Epithelial cell of prostate (primary cell): ENCODE measurements at places on chromosomes 11 and 22.

GRCh38 chr22:48919851-48920589 is 907.7 kb downstream of the BRD1 start:
- DNase-seq, result no peak

GRCh38 chr11:90446207-90446606 is 223.4 kb upstream of the CHORDC1 start:
- DNase-seq, result no peak

- DNase-seq, result no peak
Measured at GRCh38 chr22:35734517-35734827, 16.8 kb downstream of the APOL5 start.

DNA sequence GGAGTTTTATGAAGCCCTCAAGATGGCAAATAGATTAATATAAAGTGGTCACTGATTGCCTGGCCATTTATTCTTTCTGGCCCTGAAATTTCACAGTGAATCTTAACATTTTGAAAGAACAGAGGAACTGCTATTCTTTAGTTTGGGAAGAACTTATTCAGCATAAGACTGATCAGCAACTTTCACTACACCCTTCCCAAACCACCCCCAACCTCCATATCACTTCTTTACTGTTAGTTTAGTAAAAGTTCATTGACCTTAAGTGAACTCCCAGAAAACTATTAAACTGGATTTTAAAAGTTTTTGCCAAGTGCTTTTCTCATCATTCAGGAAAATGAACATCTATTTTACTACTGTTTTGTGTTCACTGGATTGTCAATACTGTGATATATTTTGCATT is 77.4 kb downstream of the NARS2 start:
- no peak for DNase-seq

DNA sequence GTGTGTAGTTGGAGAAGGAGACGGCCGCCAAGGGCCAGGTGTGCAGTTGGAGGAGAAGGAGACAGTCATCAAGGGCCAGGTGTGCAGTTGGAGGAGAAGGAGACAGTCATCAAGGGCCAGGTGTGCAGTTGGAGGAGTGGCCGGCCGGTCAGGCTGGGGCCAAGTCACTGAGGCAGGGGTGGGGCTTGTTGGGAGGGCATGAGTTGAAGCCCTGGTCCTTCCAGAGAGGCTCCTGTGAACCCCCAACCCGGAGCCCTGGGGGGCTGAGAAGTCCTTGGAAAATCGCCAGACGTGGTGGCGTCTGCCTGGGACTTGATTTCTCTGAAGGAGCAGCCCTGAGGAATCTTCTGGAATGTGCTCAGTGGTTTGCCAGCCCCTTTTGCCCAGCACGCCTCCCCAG is 1320.5 kb downstream of the BRD1 start:
- DNase-seq, result no peak

- no peak for DNase-seq
Measured at GRCh38 chr22:42644422-42645340, 4.3 kb upstream of the ATP5MGL start.

GRCh38 chr11:119990309-119991021 is 147.4 kb downstream of the TRIM29 start:
- DNase-seq, result no peak

DNA sequence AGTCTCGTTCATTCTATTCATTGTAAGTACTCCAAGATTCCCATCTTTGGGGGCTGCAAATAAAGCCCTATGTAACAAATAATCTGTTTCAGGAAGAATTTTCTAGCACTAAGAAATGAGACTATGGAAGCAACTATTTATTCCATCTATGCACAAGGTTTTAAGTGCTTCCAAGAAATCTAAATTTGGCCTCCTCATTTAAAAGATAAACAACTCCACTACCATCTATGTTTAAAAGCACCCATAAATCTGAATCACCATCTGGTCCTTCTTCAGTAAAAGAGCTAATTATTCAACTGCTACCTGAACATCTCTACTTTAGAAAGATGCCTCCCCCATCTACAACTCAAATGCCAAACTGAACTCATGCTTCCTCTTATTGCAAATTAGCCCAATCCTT is 547.3 kb upstream of the LRRC4C start:
- DNase-seq, result no peak

DNA sequence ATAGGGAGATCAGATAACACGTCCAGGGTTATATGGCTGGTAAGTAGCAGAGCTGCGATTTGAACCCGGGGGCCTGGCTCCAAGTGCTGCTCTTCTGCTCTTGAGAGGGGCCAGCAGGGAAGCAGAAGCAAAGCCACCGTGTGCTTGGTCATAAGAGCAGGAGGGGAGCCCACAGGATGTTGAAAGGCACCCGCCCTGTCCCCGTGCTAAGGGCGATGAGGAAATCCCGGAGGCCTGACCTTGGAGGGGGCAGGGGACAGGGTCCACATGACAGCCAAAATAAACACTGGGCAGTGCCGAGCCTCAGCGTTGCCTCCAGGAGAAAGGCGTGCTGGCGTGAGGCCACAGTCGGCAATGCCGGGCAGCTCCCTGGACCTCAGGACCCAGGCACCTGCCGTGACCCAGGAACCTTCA is 28.8 kb downstream of the TOM1 start:
- no peak for DNase-seq

GRCh38 chr11:129737831-129738230 is 77.8 kb upstream of the TMEM45B start:
- no peak for DNase-seq

GRCh38 chr11:113876798-113877669 is 1.7 kb upstream of the USP28 start:
- no peak for DNase-seq

GRCh38 chr11:27317751-27318150 is 45.3 kb downstream of the CCDC34 start:
- no peak for DNase-seq

- DNase-seq, result peak; percentile 5
Measured at GRCh38 chr11:132734217-132734616, 798.1 kb downstream of the OPCML start.

- no peak for DNase-seq
Measured at GRCh38 chr22:29216873-29217666, 11.4 kb downstream of the EMID1 start.

DNA sequence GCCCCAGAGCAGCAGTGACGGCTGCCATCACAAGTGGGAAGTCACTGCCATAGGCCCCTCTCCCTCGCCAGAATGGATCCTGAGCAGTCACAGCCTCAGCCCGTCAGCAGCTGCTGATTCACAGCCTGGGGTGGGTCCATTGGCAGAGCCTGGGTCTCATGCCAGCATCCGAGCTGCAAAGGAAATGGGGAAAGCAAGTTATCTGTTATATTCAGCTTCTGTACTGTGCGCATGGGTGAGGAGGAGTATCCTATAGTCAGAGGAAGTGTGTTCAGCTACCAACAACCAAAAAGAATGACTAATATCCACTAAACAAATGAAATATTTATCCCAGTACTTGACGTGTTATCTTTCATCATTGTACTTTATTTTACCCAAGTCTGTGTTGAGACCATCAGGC is 119.7 kb downstream of the RCN1 start:
- DNase-seq, result no peak

- DNase-seq, result no peak
Measured at GRCh38 chr11:65323813-65324212, 9.1 kb downstream of the CDC42EP2 start.

DNA sequence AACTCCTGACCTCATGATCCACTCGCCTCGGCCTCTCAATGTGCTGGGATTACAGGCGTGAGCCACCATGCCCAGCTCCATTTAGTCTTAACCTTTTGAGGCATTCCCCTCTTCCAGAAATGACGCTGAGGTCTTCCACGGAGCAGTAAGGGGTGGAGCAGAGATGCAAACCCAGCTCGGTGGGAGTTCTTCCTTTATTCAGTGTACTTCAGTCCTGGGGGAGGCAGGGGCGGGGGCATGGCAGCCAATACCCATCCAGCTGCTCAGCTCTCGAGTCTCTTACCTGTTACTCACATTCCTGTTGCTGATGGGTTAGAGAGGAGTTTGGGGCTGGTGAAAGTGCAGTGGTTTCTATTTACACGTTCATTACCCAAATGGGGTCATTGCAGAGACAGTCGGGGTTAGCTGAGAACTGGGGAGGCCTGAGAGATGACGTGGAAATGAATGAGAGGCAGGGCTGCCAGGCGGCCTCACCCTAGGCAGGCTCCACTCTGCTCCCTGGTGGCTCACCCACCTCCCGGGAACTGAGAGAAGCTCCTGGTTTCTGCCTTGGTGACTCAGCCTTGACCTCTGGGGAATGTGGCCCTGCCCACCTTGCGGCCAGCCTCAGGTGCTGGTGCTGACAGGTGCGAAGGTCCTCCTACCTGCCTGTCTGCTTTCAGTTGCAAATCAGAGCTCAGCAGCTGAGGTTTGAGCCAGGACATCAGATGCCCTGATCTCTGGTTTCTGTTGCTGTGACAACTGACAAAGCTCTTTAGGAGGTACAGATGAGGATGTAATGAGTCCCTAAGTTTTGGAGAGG is 13.4 kb upstream of the ST14 start:
- peak; percentile 94 for DNase-seq

GRCh38 chr22:19497245-19497644 is 17.5 kb downstream of the CDC45 start:
- DNase-seq, result peak; percentile 59

- DNase-seq, result no peak
Measured at GRCh38 chr11:83220260-83220659, 26.7 kb downstream of the ANKRD42 start.

GRCh38 chr22:17968126-17968525 is 56.2 kb downstream of the MICAL3 start:
- no peak for DNase-seq

DNA sequence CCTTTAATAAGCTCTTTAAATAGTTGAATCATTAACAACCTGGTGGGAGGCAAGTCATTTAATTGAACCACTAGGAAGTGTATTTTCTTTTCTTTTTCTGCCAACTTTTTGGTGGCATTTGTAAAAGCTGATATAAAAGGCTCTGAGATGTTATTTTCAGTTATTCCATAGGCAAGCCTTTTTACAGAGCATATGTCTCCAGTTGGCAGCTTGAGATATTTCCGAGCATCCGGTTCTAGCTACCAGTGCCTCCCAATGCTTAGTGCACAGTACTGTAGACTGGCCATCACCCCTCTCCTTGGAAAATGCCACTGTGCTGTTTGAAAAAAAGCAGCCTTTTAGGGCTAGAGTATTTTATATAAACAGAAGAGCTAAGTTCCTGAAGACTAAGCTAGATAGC is 178.7 kb upstream of the SORL1-AS1 start:
- DNase-seq, result no peak

GRCh38 chr22:46428602-46429324 is 93.2 kb downstream of the TRMU start:
- no peak for DNase-seq

DNA sequence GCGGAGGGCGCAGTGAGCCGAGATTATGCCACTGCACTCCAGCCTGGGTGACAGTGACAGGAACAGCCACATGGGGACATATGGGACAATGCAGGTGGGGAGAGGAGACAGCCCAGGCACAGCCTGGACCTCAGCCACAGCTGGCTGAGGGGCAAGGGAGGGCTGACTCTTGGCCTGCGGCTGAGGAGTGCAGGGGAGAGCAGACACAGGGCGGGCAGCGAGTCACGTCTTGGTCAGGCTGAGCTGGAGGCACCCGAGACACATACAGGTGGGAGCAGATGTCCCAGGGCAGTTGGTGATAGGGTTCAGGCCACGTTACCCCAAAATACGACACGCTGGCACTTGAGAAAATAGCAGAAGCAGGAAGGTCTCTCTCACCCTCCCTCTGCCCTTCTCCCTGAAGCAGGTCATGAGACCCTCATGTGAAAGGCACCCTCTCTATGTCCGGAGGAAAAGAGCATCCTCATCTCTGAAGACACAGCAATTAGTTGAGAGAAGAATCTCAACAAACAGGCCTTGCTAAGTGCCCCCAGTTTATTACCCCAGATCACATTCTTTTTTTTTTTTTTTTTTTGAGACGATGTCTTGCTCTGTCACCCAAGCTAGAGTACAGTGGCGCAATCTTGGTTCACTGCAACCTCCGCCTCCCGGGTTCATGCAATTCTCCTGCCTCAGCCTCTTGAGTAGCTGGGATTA is 10.5 kb downstream of the KIAA0930 start:
- DNase-seq, result no peak

DNA sequence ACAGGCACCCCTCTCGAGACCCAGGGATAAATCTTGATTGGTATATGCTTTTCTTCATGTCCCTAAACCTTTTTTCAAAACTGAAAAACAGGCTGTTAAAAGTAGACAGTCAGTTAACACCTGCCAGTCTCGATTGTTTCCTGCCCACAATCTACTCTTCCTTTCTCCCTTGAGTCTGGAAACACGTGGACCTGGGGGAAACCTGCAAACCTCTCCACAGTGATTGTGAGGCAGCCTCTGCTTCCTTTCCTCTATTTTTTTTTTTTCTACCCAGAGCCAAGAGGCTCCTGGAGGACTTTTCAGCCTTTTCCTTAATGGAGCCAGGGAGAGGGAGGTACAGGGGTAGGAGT is 69.4 kb upstream of the CLMP start:
- no peak for DNase-seq

- no peak for DNase-seq
Measured at GRCh38 chr11:22556381-22556780, 69.2 kb downstream of the FANCF start.

DNA sequence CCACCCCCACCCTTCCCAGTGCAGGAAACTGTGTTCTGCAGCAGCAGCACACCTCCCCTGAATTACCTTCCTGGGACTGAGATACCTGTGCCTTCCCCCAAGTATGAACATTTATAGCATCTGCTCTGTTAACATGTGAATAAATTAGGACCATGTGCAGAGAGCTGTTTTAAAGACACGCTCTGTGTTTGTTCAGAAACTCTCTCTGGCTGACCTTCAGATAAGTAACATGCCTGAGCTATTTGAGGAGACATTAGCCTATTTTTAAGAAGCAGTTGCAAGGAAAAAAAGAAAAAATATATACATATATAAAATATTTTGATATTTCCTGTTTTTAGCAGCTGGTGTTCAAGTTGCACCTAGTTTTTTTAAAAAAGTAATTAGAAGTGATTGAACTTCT is 5.4 kb downstream of the NAV2 start:
- DNase-seq, result no peak
